NCI-H748 treated with DMSO at 0.1 percent for 48 hours (cell line): ENCODE measurements at places on chromosomes 11 and 22.

- no peak for DNase-seq
Observed at GRCh38 chr22:47149976-47150375, 387.5 kb downstream of the TBC1D22A start.

- DNase-seq = no peak
Observed at GRCh38 chr22:22944268-22944985, 56.8 kb downstream of the IGLL5 start.

DNA sequence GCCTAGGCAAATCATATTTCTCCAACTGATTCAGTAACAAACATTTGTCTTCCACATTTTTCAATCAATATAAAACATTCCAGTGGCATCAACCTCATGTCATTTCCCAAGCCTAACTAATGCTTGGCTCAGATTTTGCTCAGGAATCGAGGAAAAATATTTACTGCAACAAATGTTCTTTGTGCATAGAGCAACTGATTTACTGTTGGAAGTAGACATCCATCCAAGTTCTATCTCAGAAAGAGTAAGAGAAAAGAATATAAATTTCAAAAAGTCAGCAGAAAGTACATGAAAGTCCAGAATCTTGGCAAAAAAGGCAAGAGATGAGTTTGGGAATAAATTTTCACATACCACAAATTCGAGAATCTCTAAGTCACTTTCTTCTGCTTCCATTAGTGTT is 2245.0 kb upstream of the RAG2 start:
- DNase-seq = no peak

- no peak for DNase-seq
Observed at GRCh38 chr11:3639841-3640240, 2.0 kb downstream of the ART5 start.

- DNase-seq = no peak
Observed at GRCh38 chr22:29457730-29458129, 19.3 kb downstream of the RFPL1 start.

DNA sequence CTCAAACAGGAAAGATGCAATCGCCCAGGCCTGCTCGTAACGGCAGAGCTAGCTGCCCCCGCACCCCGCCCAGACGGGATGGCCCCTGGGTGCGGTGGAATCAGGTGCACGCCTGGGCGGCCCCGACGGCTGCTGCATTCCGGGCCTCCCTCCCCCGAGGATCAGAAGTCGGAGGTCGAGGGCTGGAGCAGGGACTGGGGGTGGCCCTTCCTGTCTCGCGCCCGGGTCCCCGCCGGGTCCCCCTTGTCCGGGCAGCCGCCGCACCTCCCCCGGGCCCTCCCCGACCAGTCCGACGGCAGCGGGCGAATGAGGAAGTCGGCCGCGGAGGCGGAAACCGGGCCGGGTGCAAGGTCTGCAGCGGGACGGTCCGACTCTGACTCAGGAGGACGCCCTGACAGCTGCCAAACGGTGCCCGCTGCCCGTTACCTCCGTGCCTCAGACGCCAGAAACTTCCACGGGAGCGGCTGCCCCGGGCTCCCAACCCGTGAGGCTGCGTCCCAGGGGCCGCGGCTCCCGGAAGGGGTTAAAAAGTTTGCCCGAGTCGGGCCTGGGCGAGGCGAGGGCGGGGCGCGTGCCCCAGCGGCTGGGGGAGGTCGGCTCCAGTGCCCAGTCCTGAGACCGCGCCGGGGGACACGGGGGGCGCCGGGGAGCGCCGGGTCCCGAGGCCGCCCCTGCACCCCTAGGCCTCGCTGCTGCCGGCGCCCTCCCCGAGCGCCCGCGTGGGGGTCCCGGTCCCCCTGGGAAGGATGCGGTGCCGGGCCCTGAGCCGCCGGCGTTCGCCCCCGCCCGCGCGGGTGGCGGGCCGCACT is 663 bp downstream of the MYH9 start:
- DNase-seq = no peak

DNA sequence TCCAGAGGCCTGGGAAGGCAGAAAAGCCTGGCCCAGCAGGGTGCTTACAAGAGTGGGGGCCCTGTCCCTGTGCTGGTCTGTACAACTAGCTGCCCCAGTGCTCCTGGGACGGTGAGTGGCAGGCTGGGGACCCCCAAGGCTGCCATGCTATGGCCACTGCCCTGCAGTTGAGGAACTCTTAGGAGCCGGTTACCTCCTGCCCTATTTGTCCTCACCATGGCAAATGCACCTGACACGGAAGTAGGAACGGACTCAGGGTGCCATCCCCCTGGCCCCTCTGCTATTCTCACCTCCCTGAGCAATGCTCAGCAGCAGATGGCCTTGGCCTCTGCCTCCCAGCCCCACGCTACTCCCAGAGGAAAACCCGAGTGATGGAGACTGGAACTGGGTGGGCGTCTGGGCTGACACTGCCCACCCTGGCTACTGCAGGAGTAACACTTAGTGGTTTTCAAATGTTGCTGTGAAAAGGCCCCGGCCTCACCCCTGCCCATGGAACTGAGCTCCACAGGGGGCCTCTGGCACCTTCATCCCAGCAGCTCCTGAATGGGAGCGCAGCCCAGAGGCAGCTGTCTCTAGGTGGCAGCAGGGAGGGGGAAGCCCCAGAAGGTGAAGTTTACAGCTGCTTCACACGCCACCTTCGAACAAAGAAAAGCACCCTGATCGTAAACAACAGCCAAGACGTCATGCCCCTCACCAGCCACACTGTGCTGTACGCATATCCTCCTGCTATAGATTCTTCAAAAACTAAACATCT is 105.3 kb downstream of the CTTN start:
- DNase-seq = no peak

GRCh38 chr11:6719576-6719975 is 36.4 kb upstream of the MRPL17 start:
- no peak for DNase-seq

DNA sequence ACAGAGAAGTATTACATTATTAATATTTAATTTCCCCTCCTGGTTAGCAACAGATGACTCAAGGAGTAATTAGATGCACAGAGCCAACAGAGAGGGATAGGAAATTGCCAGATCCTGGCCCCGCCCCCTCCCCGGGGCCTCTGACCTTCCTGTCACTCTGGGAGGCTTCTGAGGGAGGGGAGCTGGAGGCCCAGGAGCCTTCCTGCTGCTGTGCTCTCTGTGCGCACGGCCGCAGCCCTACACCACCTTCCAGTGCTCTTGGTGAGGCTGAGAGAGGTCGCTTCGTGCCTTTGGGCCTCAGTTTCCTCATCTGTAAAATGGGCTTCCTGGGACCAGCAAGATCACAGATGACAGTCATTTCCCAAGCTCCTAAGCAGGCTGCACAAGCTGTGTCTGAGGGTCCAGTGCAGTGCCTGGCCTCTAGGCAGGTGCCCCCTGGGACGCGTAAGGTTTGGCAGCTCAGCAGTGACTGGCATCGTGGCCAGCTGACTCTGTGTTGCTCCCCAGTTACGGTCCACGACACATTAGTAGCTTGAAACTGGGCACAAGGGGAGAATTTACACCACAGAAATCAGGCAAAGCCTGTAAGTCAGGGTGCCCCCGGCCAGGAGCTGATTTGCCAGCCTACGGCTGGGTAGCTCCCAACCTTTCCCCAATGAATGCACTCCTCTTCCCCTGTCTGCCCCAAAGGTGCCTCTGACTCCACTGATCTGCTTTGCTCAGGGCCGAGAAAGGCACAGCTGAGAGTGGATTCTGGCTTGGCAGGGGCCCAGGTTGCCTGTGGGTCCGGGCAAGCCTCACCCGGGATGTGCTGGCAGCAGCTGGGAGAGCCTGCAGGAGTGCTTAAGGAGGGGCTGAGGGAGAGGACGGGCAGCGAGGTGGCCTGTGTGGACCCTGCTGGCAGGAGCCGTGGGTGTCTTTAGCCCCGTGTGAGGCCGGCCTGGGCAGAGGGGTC is 2.3 kb downstream of the ADORA2A start:
- no peak for DNase-seq

DNA sequence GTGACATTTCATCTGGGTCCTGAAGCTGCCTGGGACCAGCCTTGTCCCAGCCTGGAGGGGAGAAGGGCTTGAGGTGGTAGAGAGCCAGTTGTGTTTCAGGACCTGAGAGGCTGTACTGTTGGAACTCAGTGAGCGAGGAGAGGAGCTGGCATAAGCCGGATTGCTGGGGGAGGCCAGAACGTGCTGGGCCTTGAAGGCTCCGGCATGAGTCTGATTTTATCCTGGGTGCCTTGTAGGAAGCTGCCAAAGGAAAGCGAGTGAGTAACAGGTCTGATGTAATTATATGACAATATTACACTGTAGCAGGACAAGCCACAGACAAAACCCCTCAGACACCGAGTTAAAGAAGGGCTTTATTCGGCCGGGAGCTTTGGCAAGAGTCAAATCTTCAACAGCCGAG is 17.2 kb downstream of the AP2A2 start:
- no peak for DNase-seq

GRCh38 chr11:68043349-68044144 is 4.7 kb downstream of the TCIRG1 start:
- DNase-seq = no peak

DNA sequence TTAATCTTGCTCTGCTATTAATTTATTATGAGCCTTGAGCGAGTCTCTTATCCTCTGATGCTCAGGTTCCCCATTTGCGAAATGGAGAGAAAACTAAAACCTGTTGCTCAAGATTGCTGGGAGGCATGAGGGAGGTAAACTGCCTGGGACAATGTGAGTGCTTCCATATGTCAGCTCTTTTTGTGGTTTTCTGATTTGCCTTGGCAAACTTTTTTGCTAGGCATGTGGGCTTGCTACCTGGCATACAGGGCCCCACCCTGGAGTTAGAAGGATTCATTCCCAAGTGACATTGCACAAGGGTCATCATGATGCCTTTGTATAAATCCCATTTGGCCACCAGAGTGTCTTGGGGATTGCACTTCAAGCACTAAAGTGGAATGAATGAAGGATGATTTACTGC is 22.4 kb downstream of the TSPAN18 start:
- no peak for DNase-seq

DNA sequence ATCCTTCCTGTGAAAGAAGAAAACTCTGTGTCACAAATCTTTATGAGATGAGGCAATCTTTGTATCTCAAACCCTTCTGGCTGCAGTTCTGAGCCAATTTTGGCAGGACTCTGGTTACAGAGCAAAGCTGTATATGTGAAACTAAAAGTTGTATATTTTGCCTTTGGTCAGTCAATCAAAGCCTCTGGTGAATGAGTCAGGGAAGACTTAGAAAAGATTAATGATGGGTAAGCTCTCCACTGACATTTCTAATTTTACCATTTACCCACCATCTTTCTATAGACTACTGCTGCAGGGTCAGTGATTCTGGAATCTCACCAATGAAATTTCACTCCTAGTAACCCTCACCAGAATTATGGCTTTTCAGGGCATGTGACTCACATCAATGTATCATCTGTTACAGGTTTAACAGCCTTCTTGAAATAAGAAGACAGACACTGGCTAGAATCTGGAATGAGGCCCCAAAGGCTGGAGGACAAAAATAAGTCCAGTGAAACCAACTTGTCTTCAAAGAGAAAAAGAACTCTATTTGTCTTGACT is 43.3 kb downstream of the USP35 start:
- DNase-seq = no peak

- DNase-seq = no peak
Observed at GRCh38 chr11:117072517-117073461, 25.4 kb downstream of the SIK3 start.

DNA sequence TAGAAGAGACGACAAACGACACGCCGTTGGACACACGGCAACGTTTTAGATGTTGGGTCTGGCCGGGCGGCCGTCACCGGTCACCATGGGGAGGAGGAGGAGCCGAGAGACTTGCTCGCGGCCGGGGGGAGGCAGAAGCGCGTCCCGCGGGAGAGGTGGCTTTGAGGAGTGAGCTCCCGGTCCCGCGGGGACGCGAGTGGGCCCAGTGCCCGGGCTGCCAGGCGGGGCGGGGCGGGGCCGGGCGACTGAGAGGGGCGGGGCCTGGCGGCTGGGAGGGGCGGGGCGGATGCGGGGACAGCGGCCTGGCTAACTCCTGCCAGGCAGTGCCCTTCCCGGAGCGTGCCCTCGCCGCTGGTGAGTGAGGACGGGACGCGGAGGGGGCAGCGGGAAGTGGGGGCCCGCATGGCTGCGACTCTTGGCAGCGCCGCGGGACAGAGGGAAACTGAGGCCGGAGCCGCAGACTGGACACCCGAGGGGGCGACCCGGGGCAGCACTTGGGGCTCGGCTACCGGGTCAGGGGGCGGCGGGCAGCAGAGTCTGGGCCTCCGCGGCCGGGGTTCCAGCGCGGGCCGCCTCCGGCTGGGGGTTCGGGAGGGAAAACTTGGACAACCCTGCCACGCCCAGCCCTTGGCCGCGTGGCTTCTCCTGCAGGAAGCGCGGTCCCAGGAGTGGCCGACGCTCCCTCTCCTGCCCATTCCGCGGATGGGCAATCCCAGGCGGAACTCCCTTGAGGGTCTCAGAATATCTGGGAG is at the start of gene TSPO:
Gene TSPO, plus strand, starts transcription at position 309 of the 752 bp plus-strand sequence. CDS start 7,680 bp downstream, outside the sequence.
- no peak for DNase-seq

DNA sequence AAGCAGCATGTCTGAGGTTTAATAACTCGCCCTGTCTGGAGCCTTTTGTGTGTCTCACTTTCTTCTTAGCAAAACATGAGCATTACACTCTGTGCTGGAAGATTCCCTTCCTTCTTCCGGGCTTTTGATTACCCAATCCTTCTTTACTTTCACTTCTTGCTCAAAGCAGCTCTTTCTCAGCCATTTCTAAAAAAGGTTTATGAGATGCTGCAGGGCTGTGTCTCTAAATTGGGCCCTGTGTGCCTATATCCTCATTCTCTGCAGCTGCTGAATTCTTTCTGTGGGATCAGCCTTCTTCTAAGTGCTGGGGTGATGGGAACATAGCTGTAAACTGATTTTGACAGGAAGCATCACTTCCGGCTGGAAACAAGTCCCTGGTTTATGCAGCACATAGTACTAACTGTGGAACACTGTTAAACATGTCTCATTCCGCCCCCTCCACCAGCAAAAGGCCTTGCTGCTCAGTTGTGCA is 71.8 kb downstream of the PIWIL4 start:
- no peak for DNase-seq

- DNase-seq = no peak
Observed at GRCh38 chr22:40499209-40499623, 128.8 kb downstream of the SGSM3 start.

GRCh38 chr11:96781082-96781481 is 391.3 kb downstream of the JRKL start:
- DNase-seq = no peak

DNA sequence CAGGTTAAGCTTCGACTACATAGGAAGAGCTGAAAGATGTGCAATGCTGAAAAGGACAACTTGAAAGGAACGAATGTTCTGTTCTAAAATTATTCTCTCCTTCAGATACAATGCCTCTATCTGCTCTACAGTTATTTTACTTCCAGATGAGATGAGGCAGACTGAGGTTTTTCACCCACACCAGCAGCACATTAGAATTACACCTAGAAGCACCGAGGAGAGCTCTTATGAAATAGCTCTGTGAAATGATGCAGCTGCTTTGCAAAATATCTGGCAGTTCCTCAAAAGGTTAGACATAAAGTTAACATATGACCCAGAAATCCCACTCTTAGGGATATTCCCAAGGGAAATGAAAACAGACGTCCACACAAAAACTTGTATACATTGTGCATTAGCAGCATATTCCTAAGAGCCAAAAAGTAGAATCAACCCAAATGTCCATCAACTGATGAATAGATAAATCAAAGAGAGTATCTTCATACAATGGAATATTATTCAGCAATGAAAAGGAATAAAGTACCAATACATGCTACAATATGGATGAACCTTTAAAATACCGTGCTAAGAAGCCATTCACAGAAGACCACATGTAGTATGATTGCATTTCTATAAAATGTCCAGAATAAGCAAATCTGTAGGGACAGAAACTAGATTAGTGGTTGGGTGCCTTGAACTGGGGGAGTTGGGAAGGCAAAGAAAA is 34.5 kb downstream of the WT1 start:
- DNase-seq = no peak
